ENCODE measurements at places on chromosomes 12 and 14.

GRCh38 chr14:74599321-74599761 is 12.7 kb downstream of the LTBP2 start:
- no peak for DNase-seq

GRCh38 chr14:90519262-90519920 is 122.6 kb downstream of the CALM1 start:
- DNase-seq, result peak; percentile 13

DNA sequence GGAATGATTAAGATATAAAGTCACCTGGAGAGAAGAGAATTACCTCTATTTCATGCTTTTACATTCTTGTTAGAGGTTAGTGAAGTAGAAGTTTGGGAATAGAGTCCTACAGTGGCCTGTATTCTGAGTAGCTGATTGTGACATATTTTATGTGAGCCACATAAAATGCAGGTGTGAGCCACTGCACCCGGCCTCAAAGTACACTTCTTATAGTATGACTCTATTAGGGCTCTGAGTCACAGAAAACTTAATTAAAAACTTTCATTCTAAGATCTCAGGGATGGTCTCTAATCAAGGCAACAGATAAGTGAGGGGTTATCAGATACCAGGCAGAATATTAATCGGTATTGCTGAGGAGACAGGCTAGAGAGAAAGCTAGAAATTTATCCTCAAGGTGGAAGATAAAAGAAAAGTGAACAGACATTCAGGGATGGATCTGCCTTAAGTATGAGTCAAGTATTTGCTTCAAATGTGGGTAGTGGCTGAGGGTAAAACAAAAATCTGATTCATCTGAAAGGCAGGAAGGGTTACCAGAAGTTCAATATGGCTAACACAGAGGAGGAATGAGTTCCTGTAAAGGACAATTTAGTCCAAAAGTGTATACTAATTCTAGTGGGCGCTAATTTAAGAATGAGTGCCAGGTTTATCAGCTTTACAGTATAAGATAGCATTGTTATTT is 5.5 kb upstream of the G2E3 start:
- DNase-seq, result no peak

DNA sequence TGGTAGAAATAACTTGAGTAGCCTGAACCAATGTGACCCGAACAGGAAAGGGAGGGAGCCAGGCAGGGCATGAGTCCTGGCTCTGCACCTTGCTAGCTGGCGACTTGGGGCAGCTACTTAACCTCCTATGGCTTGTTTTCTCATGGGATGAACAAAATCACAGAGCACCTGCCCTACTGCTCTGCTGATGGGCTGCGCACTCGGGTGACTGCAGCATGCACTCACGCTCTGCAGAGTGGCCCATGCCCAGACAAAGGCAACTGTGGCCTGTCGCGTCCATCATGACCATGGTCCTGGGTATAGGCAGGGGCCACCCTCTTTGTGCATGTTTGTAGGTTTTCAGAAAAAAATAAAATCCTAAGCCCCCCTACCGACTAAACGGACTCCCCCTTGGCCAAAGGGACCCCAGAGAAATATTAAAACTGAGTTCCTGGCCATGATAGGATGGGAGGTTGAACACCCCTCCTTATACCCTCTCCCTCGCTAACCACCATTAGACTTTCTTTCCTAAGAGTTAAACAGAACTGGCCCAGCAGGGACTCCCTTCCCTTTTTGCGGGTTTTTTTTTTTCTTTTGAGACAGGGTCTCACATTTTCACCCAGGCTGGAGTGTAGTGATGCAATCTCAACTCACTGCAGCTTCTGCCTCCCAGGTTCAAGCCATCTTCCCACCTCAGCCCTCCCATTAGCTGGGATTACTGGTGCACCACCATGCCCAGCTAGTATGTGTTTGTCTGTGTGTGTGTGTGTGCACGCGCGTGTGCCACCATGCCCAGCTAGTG is 32.5 kb downstream of the VWF start:
- DNase-seq, result no peak

GRCh38 chr12:25728056-25728595 is 175.0 kb upstream of the LMNTD1 start:
- peak; percentile 75 for DNase-seq

DNA sequence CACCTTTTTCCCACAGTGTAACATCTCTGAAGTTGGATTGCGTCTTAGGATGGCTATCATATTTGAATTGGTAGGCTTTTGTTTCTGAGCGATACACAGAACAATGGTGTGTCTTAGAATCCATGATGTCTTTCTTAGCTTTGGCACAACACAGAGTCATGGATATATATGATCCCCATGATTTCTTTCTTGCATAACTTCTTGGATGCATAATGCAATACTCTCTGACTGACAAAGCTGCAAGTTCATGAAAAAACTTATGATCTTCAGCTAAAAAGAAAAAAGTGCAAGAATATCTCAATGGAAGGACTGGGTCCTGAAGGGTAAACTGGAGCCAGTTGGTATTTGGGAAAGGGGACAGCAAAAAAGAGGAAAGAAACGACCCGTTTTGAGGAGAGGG is 48.1 kb downstream of the VWF start:
- DNase-seq, result no peak

- no peak for DNase-seq
Observed at GRCh38 chr14:34027990-34028495, 77.2 kb upstream of the EGLN3 start.

DNA sequence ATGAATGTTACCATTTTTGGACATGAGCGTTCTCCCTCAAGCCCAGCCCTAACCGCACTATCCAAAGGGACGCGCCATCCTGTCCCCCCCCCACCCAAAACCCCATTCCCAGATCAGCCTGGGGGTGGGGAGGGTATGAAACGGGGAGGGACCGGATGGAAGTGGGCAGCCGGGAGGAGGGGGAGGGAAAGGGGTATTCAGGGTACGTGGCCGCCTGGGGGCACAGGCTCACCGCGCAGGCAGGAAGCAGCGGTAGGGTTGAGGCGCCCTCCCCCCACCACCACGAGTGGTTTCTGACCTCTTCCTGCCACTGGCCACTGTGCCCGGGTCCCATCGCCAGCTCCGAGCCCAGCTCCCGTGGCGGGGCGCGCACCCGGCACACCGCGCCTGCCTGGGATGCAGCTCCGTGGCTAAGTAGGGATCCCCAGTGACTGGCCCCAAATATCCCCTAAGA is 1.4 kb downstream of the ACTN1 start:
- DNase-seq, result peak; percentile 59

GRCh38 chr12:87667378-87667777 is 361.8 kb downstream of the C12orf50 start:
- peak; percentile 71 for DNase-seq

GRCh38 chr12:120625557-120626419 is 14.6 kb upstream of the CABP1 start:
- DNase-seq, result peak; percentile 75

- DNase-seq, result no peak
Observed at GRCh38 chr14:45199230-45199629, 53.8 kb downstream of the MIS18BP1 start.

- no peak for DNase-seq
Observed at GRCh38 chr12:82425241-82425640, 66.9 kb downstream of the METTL25 start.

- no peak for DNase-seq
Observed at GRCh38 chr14:56173365-56173922, 55.2 kb downstream of the PELI2 start.

- no peak for DNase-seq
Observed at GRCh38 chr12:104247698-104248097, 32.1 kb downstream of the TXNRD1 start.

DNA sequence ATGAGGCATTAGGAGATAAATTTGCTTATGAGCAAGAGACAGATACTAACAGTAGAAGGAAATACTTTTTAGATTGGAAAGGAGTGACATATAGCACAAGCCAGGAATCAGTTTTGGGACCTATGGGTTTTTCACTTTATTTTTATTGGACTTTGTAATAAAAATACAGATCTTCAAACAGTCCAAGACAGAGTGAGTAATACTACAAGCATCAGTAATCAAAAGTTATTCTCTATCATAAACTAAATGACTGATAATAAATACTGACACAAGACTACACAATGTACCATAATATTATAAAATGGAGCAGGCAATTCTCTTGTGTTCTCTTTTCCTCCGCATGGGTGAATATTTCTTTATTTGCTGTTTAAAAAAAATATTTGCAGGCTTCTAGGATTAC is 85.8 kb downstream of the DERA start:
- no peak for DNase-seq

GRCh38 chr12:14656846-14657245 is 39.6 kb downstream of the GUCY2C start:
- no peak for DNase-seq

- DNase-seq, result no peak
Observed at GRCh38 chr14:58772116-58772515, 134.4 kb downstream of the DACT1 start.

GRCh38 chr12:16586350-16587109 is 19.4 kb downstream of the LMO3 start:
- no peak for DNase-seq

DNA sequence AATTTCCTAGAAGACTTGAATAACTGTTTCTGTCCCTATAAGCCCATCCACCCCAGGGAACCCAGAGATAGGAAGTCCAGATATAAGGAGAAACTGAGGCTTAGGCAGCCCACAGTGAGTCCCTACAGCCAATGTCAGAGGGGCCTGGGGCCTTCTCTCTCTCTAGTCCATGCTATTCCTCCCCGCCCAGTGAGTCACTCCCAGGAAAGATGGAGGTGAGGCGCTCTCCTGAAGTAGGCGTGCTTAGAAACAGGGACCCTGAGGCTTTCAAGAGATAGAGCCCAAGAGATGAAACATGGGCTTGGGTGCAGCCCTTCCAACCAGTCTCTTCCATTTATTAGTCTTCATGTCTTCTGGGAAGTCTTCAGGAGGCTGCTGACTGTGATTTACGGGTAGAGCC is 2.3 kb upstream of the SMUG1 start:
- no peak for DNase-seq

DNA sequence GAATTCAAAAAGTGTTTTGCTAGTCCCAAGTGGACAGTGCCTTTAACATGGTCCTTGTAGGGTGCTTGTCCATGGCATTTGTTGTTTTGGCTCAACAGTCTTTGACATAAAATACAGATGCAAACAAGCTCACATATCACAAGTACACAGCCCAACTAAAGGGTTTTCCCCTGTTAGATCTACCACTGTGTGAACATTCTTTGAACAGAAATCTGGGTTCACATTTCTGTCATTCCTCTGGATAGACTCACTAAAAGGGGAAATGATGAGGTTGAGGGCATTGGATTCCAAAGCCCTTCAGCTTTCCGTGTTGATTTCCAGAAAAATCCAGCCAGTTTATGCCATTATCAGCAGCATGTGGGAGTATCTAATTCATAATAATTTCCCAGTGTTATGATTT is 54.1 kb downstream of the EP400 start:
- no peak for DNase-seq

- no peak for DNase-seq
Observed at GRCh38 chr14:53464376-53464775, 311.3 kb upstream of the DDHD1 start.

DNA sequence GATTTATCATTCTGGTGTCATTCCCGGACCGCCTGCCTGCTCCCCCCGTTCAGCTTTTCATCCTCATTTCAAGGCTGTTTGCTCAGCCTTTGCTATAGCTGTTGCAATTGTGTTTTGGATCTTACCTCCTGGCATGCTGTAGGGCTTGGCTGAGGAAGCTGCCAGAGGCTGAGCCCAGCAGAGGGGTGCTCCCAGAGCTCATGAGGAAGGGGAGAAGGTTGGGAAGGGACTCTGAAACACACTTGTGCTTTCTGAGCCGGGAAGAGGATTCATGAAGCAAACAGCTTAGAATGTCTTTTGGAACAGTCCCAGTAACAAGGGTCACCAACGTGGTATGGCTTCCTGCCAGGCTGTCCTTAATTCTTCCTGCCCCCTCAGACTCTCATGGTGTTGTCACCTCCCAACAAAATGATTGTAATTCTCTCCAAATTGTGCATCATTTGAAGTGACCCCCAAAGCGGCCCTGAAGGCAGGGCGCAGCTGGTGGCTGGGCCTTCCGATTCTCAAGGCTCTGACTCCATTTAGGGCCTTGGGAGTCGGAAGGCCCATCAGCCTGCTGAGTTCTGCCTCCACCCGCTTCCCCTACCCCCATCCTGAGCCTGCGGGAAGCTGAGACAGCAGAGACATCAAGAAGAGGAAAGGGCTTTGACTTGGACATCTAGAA is 111.9 kb upstream of the ARHGAP5 start:
- no peak for DNase-seq

- peak; percentile 63 for DNase-seq
Observed at GRCh38 chr12:10033783-10034545, 3.5 kb downstream of the CLEC9A start.

DNA sequence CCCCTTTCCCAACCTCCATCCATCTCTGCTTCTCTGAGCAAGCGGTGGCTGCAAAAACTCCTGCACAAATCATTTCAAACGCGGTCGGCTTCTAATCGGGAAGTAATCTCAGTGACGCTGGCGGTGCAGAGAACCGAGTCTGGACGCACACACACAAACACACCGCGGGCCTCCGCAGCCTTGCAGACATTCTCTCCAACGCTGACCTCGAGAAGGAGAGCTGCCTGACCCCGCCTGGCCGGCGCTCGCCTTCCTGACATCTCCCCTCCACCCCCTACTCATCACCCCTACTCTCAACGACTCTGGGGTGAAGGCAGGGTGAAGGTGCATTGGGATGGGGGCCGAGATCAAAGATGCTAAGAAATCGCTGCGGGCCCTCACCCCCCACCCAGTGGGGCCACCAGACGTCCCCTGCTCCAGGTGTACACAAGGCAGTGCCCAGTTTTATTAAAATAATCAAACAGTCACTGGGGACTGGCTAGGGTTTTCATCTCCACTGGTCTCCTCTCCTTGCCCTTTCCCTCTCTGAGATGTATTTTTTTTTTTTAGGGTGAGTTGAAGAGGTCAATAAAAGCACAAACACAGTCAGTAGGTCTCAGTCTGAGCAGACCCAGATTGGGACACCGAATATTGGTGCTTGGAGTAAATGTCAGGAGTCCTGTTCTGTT is 506 bp upstream of the TBX5 start:
- DNase-seq, result no peak

DNA sequence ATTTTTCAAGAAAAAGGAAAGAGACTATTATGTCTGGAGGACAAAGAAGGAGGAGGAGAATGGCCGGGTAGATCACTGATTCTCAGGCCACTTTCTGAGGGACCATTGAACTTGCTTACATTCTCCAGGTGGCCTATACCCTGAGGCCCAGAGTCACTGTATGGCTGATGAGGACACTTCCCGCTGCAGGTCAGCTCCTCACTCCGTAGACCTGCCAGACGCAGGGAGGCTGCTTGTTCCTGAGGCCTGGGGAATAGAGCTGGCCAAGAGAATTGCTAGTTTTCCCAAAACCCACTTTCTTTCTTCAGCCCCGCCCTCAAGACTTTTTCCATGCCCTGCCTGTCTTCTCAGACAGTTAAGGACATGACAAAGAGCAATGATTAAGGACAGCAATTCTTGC is 510.5 kb upstream of the TBX3 start:
- DNase-seq, result no peak

DNA sequence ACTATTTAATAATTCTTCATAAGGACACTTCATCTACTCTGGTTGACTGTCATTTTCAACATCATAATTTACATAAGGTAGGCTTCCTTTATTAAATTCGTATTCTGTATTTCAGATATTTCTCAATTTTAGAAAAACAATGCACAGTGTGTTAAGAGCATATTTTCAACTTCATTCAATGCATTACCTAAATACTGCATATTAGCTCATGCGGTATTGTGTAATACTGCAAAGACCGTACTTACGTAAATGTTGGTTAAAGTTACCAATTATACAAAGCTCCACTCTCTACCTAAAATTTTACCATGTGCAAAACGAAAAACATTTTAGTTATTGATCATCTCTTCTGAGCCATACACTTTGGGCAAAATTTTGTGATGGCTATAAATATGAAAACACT is 62.8 kb downstream of the EXOC5 start:
- DNase-seq, result no peak

Measured in DMS53 (cell line).